ENCODE measurements at places on chromosomes 7 and 10.

DNA sequence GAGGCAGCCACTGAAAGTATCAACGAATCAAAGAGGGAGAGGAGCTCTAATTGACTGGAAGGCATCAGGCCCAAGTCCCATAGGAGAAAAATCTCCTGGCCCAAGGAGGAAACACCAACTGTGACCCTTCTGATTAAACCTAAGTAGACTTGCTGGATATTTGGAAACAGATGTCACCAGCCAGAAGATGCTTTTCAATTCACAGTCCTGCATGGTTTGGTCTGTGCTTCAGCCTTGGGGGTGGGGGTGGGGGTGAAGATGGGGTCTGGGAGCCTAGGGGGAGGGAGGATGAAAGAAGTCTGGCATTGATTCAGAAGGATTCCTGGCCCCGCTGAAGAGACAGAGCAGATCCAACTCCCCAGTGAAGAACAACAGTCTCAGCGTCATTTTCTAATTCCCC, 623.7 kb downstream of the PARD3 start:
- no peak overlapping the region for H3K27ac ChIP-seq
- H3K4me1 ChIP-seq = no peaks in the 10 kb centered on the region
- no peaks in the 10 kb centered on the region for H3K36me3 ChIP-seq
- H3K27me3 ChIP-seq = no peaks in the 10 kb centered on the region

DNA sequence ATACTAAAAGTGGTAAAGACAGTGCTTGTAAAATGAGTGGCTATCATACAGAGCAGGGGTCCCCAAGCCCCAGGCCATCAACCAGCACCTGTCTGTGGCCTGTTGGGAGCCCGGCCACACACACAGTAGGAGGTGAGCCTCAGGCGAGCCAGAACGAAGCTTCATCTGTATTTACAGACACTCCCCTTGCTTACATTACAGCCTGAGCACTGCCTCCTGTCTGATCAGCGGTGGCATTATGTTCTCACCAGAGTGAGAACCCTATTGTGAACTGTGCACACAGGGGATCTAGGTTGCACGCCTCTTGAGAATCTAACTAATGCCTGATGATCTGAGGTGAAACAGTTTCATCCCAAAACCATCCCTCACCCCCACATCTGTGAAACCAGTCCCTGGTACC, 58.7 kb downstream of the ITGA8 start:
- no peak overlapping the region for H3K4me3 ChIP-seq
- no peak overlapping the region for H3K27ac ChIP-seq
- no peak for DNase-seq
- H3K36me3 ChIP-seq = no peaks in the 10 kb centered on the region
- H3K4me1 ChIP-seq = no peaks in the 10 kb centered on the region

DNA sequence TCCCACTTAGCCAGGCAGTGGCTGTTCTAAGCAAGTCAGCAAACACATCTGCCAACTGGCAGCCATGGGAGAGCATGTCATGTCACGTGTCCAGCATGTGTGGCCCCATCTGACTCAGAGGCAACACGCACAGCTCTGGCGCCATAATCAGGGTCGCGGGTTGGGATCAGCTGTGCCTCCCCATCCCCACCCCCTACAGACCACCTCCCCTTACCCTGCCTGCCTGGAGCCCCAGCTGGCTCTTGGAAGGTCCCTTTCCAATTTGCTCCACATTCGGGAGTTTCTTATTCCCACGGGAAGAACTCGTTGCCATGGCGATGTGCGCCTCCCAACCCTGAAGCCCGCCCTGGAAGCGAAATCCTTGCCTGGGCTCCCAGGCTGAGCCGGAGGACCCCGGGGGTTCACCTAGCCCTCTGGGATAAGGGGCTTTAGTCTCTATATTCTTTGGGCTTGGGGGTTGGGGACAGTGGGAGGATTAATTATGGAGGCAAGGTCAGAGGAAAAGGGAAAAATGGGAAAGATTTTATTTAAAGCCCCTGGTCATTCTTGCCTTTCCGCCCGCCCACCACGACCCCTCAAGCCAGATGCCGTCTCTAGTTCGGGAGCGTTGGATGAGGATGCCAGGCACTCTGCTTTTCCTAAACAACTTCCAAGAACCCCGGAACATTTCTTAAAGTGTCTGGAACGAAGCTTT, 283.7 kb downstream of the ZEB1 start:
- no peaks in the 10 kb centered on the region for H3K36me3 ChIP-seq
- H3K4me3 ChIP-seq = no peak overlapping the region
- no peak overlapping the region for H3K27ac ChIP-seq

GRCh38 chr10:50604049-50604640, 19.6 kb downstream of the SGMS1 start:
- no peaks in the 10 kb centered on the region for H3K27me3 ChIP-seq
- no peaks in the 10 kb centered on the region for H3K36me3 ChIP-seq
- H3K4me1 ChIP-seq = no peaks in the 10 kb centered on the region
- no peak overlapping the region for H3K27ac ChIP-seq
- H3K4me3 ChIP-seq = no peak overlapping the region
- no peak for DNase-seq

GRCh38 chr10:113524120-113524519, 28.7 kb upstream of the HABP2 start:
- DNase-seq = no peak
- peaks cover 6% of the 10 kb centered on the region for H3K27me3 ChIP-seq
- H3K36me3 ChIP-seq = no peaks in the 10 kb centered on the region
- no peaks in the 10 kb centered on the region for H3K4me1 ChIP-seq

- H3K4me3 ChIP-seq = no peak overlapping the region
- no peaks in the 10 kb centered on the region for H3K27me3 ChIP-seq
Measured at GRCh38 chr7:66873476-66873875, 47.5 kb upstream of the TMEM248 start.

DNA sequence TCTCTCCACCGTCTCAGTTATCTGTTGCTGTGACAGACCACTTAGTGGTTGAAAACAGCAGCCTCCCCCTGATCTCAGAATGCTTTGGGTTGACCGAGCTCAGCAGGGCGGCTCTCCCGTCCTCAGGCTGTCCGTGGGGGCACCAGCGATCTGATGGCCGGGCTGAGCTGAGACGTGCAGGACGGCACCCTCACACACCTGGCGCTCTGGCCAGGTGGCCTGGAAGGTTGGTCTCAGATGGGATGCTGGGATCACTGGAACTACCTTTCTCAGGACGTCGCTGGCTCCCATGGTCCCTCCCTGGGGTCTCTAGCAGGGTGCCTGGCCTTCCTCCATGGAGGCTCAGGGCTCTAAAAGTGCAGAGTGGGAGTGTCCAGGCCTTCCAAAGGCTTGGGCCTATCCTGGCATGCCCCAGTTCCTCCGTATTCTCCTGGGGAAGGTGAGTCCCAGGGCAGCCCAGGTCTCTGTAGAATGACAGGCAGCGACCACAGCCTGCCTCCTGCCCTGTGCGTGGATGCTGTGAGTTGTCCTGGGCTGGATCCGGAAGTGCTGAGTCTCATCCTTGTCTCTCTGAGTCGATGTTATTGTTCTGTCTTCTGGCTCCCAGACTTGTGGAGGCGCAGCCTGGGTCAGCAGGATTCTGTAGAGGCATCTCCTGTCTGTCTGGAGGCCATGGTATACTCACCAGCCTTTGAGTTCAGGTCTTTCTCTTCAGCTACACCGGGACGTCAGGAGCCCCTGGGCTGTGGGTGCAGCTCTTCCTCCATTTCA, 12.2 kb upstream of the PWWP2B start:
- H3K4me3 ChIP-seq = no peak overlapping the region
- peaks cover 6% of the 10 kb centered on the region for H3K4me1 ChIP-seq
- no peaks in the 10 kb centered on the region for H3K27me3 ChIP-seq
- no peak overlapping the region for H3K27ac ChIP-seq
- no peak for DNase-seq

DNA sequence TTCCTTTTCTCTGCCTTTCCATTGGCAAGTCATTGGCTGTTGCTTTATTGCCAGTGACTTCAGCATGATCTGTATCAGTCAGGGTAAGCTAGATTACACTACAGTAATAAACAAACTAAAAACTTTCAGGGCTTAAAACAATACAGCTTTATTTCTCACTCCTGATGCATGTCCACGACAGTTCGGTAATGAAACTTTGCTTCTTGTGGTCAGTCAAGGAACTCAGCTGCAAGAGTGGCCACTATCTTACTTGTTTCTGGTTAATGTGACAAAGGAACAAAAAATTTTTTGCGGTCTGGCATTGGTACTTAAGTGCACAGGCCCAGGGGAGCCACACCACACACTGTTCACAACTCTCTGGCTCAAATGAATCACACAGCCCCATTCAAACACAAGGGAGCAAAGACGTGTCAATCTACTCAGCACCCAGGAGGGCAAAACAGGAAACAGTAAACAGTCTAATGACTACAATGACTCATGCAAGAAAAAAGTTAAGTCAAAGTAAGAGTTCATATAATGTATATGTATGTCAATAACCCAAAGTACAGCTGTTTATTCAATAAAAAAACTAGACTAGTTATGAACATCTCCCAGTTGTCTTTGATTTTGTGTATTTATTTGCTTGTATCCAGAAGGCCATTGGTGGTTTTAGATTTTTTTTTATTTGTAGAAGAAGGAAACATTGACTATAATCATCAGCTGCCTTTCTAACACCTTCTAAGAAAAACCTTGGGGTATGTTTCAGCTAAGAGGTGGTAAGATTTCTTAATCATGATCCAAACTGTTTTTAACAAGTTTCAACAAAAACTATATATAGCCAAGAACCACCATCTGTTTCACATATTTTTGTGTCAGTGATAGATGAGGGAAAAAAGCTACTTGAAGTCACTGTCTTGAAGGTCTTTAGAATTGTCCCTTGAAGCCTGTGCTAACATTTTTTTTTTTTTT, 134.4 kb upstream of the FAM3C start:
- peaks cover 6% of the 10 kb centered on the region for H3K27me3 ChIP-seq
- DNase-seq = no peak
- H3K4me1 ChIP-seq = no peaks in the 10 kb centered on the region
- no peaks in the 10 kb centered on the region for H3K36me3 ChIP-seq
- no peak overlapping the region for H3K27ac ChIP-seq

GRCh38 chr7:134777470-134777869, 2.0 kb upstream of the CALD1 start:
- H3K27ac ChIP-seq = no peak overlapping the region
- H3K4me1 ChIP-seq = no peaks in the 10 kb centered on the region
- no peak overlapping the region for H3K4me3 ChIP-seq

- H3K36me3 ChIP-seq = no peaks in the 10 kb centered on the region
- H3K4me1 ChIP-seq = no peaks in the 10 kb centered on the region
- DNase-seq = no peak
Measured at GRCh38 chr7:106018566-106019469, 55.8 kb downstream of the CDHR3 start.

- no peaks in the 10 kb centered on the region for H3K4me1 ChIP-seq
- H3K27ac ChIP-seq = no peak overlapping the region
- H3K4me3 ChIP-seq = no peak overlapping the region
- H3K27me3 ChIP-seq = no peaks in the 10 kb centered on the region
- no peaks in the 10 kb centered on the region for H3K36me3 ChIP-seq
Measured at GRCh38 chr7:42445691-42446090, 208.7 kb upstream of the GLI3 start.

- peaks cover 13% of the 10 kb centered on the region for H3K27me3 ChIP-seq
- no peaks in the 10 kb centered on the region for H3K36me3 ChIP-seq
- H3K27ac ChIP-seq = no peak overlapping the region
- H3K4me3 ChIP-seq = no peak overlapping the region
- no peaks in the 10 kb centered on the region for H3K4me1 ChIP-seq
- DNase-seq = no peak
Measured at GRCh38 chr10:78830976-78831375, 237.8 kb upstream of the ZMIZ1 start.

- no peak for DNase-seq
- no peaks in the 10 kb centered on the region for H3K4me1 ChIP-seq
- H3K27me3 ChIP-seq = no peaks in the 10 kb centered on the region
- no peaks in the 10 kb centered on the region for H3K36me3 ChIP-seq
- no peak overlapping the region for H3K4me3 ChIP-seq
- no peak overlapping the region for H3K27ac ChIP-seq
Measured at GRCh38 chr10:104938031-104938430, 296.9 kb downstream of the SORCS3 start.

- no peak for DNase-seq
- H3K4me1 ChIP-seq = peaks cover 18% of the 10 kb centered on the region
- no peak overlapping the region for H3K27ac ChIP-seq
- H3K27me3 ChIP-seq = no peaks in the 10 kb centered on the region
- H3K4me3 ChIP-seq = no peak overlapping the region
- no peaks in the 10 kb centered on the region for H3K36me3 ChIP-seq
Measured at GRCh38 chr10:93417266-93417665, 64.9 kb downstream of the MYOF start.

DNA sequence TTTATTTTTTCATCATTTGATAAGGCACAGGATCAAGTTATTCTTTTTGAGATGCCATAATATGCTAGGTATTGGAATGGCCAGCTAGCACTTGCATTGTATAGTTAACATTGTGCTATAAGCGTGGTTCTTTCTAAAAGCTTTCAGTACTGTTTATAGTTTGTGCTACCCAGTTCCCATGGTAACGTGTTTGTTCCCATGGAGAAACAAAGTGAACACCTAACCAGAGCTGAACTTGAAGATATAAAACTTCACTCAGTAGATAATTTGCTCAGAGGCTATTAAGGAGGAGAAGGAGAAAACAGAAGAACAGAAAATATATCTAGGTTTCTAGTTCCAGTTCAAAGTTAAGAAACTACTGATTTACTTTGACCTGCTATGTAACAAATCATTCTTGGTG, 23.6 kb upstream of the ITGB8 start:
- H3K4me1 ChIP-seq = no peaks in the 10 kb centered on the region
- no peaks in the 10 kb centered on the region for H3K27me3 ChIP-seq
- H3K36me3 ChIP-seq = no peaks in the 10 kb centered on the region
- DNase-seq = no peak
- H3K27ac ChIP-seq = no peak overlapping the region
- H3K4me3 ChIP-seq = no peak overlapping the region

DNA sequence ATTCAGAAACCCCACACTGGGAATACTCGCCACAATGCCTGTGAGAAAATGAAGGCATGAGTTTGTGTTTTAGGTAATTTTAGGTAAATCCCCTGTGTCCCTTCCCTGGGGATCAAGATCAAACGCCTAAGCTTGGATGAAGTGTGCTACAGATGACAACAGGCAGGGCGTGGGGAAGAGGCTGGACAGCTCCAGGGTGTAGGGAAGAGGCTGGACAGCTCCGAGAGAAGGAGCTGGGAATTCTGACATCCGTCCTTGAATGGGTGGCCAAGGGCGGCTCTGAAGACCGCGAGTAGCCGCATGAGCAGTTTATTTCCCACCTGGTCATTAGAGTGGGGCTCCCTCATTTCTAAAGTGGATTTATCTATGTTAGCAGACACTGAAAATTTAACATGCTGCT, 109.7 kb downstream of the RAMP3 start:
- no peak for DNase-seq
- H3K4me3 ChIP-seq = no peak overlapping the region
- H3K27me3 ChIP-seq = no peaks in the 10 kb centered on the region

GRCh38 chr10:103745341-103746247, 109.8 kb downstream of the SH3PXD2A start:
- no peak overlapping the region for H3K4me3 ChIP-seq
- H3K4me1 ChIP-seq = no peaks in the 10 kb centered on the region
- no peak for DNase-seq
- no peak overlapping the region for H3K27ac ChIP-seq
- no peaks in the 10 kb centered on the region for H3K36me3 ChIP-seq

GRCh38 chr10:5744849-5745248, 60.2 kb downstream of the TASOR2 start:
- no peak overlapping the region for H3K4me3 ChIP-seq
- no peaks in the 10 kb centered on the region for H3K27me3 ChIP-seq
- H3K4me1 ChIP-seq = no peaks in the 10 kb centered on the region
- H3K27ac ChIP-seq = no peak overlapping the region
